H1 (cell line): ENCODE measurements at places on chromosomes 6 and 20.

DNA sequence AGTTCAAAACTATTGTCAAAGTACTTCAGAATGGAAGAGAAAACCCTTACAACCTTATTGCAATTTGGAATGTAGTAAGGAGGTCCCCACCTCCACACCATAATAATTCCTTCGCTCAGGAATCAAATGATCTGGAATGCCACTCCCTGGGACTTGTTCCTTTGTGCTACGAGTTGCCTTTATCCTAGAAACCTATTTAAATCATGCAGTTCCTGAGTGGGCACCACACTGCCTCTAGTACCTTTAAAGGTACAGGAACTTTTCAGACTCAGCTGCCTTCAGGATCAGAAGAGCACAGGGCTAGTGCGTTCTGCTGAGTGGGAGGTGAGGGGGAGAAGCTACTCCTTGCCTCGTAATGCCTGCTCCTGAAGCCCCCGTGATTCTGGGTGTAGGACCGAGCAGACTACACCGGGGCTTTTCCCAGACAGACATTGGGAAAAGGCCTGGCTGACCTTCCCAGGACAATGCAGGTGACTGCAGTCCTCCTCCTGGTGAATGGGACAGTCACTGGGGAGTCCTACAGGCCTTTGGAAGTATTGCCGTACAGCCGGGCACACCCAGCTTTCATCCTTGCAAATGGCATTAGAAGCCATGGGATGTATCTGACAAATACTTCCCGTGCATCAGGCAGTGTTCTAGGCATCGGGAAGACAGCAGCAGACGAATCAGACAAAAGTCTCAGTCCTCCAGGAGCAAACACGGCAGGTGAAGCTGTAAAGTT is 11.8 kb upstream of the TUBB2B start:
- DNase-seq = no peak

DNA sequence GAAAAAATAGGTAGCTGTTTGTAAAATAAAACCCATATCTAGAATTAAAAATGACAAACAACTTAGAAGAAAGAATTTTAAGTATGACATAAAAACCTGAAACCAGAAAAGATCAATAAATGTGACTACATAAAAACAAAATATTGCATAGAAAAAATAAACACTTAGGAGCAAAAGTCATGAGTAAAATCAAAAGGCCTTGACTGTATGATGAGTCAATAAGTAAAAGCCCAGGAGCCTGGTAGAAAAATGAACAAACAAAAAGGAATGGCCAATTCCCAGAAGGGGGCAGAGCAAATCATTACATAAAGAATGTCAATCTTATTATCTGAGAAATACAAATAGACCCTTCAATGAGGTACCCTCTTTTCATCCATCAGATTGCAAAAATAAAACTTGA is 20.7 kb upstream of the ENPP1 start:
- DNase-seq = no peak

GRCh38 chr6:110490110-110490509 is 13.7 kb upstream of the SLC22A16 start:
- DNase-seq = no peak

DNA sequence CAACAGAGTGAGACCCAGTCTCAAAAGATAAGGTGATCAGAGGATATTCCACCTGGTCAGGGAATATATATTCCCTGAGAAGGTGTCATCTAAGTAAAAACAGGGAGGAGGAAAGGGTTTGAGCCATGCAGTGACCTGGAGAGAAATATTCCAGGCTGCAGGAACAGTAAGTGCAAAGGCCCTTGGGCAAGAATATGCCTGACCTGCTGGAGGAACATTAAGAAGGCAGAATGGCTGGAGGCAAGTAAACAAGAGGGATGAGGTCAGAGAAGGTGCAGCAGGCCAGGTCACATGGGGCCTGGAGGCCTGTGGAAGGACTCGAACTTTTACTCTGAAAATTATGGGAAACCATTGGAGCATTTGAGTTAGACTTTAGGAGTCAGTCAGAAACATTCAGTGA is 6.7 kb downstream of the DEF6 start:
- no peak for DNase-seq

GRCh38 chr6:14240411-14241166 is 123.0 kb downstream of the CD83 start:
- DNase-seq = no peak

GRCh38 chr6:38141085-38141484 is 321.6 kb downstream of the ZFAND3 start:
- no peak for DNase-seq

DNA sequence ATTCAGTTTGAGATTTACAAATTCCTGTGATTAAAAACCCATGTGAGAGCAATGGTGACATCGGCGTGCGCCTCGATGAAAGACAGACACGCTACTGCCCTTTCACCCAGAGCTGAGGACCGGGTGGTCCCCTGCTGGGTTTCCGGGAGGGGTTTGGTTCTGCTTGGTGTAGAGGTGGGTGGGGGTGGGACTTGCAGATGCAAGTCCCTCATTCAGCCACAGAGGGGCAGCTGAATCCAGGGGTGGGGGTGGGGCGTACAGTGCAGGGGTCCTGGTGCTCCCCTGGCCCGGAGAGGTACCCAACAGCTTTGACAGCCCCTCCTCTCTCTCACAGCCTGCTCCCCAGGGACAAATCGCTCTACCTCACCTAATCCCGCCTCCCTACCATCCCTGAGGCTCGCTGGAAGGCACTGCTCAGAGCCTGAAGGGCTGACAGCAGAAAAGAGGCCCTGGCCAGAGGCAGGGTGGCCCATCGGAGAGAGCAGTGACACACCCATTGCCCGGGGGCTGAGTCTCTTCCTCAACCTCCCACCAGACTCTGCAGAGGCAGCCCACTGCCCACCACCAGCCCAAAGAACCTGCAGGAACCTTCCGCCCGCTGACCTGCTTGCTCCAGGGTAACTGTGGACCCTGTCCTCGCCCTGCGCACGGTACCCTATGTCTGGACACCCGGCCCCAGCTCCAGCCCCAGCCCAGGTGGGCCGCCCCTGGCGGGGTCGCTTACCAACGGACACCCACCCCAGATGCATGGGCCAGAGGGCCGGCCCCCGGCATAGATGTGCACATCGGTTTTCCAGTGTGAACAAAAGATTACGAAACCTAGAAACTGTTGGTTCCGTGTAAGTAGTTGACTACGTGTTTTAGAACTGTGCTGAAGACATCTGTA is 118.4 kb downstream of the JPH2 start:
- no peak for DNase-seq

GRCh38 chr6:139582956-139583355 is 208.5 kb upstream of the CITED2 start:
- no peak for DNase-seq
